ENCODE measurements at places on chromosomes 7 and 10.

DNA sequence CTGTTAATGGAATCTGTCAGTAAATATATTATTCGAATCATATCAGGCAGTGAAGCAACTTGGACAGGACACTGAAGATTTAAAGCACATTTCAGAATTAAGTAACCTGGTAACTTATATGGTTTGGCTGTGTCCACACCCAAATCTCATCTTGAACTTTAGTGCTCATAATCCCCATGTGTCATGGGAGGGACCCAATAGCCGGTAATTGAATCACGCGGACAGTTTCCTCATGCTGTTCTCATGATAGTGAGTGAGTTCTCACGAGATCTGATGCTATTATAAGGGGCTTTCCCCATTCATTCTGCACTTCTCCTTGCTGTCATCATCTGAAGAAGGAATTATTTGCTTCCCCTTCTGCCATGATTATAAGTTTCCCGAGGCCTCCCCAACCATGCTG lies 83.2 kb upstream of the COL1A2 start:
- DNase-seq: no peak

- no peak for DNase-seq
Observed at GRCh38 chr7:30206942-30207341, 72.2 kb downstream of the MTURN start.

DNA sequence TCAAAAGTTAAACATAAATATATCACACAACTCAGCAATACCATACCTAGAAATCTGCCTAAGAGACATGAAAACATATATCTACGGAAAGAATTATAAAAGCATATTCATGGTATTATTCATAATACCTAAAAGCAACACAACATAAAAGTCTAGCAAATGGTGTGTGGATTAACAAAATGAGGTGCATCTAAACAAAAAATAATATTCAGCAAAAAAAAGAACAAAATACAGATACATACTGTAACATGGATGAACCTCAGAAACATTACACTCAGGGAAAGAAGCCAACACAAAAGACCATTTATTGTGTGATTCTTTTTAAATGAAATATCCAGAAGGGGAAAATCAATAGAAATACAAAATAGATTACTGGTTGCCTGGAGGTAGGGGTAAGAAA lies 155.0 kb downstream of the IMMP2L start:
- DNase-seq: no peak

DNA sequence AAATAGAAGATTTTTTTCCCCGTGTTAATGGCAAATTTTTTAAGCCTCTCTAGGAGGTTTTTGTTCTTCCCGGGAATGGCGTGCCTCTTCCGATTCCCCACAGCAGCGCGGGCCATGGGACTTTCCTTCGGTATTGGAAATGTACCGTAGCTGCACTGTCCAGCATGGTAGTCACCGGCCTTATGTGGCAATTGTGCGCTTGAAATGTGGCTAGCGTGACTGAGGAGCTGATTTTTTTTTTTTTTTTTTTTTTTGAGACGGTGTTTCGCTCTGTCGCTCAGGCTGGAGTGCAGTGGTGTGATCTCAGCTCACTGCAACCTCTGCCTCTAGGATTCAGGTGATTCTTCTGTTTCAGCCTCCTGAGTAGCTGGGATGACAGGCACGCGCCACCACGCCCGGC lies 938 bp upstream of the TCTN3 start:
- no peak for DNase-seq

- DNase-seq: no peak
Observed at GRCh38 chr10:65312876-65313275, 1613.0 kb upstream of the LRRTM3 start.

- DNase-seq: no peak
Observed at GRCh38 chr7:25598765-25599164, 370.5 kb upstream of the NPVF start.

DNA sequence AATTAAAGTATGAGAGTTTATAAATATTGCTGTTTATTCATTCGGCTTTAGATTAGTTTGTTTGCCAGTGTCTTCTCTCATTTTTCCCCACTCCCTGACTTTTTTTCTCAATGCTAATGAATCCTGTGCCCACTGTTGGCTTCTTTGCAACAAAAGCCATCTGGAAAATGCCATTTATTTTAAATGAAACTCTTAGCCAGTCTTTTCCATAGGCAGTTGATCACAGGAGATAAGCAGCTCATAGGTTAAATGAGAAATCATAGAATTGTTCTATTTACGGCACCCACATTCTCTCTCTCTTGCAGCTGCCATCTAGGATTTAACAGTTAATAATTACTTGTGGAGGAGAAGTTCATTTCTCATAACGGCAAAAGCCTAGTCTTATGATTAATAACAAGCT lies 249.3 kb upstream of the POM121L12 start:
- DNase-seq: no peak

DNA sequence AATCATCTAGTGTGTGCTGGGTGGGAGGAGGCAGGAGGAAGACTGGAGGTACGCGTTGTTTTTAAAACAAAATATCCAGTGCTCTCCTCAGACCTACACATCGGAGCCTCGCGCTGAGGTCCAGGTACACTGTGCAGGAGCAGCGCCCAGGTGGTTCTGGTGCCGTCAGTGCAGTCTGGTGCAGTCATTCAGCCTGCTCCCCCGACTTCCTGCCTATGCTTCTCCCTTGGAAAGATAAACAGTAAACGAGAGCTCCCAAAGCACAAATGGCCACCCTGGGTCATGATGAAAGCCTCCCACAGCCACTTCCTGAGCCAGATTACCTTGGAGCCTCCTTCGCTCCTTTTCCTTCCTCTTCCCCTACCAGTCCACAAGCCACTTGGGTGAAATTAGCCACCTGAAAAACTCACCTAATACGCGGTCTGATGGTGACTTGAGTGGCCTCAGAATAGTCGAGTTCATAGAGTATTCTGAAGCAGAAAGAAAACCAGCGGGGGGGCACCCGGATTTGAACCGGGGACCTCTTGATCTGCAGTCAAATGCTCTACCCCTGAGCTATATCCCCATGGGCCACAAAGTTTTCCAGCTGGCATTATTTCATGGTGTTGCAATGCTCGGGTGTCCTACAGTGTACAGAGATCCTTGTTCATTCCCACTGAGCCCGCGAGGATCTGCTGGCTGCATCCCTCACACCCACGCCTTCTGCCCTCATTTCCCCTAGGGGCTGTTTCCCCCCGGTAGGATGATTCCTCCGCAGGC lies 82.5 kb downstream of the ZNF467 start:
- no peak for DNase-seq

GRCh38 chr7:138194567-138194966 lies 118.3 kb downstream of the AKR1D1 start:
- DNase-seq: no peak

- no peak for DNase-seq
Observed at GRCh38 chr10:31927565-31927883, 1.1 kb downstream of the ARHGAP12 start.

DNA sequence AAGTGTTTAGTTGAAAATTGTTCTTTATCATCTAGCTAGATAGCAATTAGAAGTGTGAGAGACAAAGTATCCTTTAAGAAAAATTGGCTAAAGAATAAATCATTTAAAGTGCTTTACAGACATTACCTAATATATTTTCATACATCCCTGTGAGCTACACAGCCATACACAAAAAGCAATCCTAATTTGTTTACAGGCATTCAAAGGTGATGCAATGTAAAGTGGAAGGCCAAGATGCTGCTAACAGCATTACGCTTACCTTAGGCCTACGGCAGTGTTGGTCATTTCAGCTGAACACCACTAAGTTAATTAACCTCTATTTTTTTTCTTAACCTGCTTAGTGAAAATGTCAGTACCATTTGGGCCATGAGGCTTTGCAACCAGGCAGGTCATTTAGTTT lies 10.7 kb upstream of the CASD1 start:
- no peak for DNase-seq

DNA sequence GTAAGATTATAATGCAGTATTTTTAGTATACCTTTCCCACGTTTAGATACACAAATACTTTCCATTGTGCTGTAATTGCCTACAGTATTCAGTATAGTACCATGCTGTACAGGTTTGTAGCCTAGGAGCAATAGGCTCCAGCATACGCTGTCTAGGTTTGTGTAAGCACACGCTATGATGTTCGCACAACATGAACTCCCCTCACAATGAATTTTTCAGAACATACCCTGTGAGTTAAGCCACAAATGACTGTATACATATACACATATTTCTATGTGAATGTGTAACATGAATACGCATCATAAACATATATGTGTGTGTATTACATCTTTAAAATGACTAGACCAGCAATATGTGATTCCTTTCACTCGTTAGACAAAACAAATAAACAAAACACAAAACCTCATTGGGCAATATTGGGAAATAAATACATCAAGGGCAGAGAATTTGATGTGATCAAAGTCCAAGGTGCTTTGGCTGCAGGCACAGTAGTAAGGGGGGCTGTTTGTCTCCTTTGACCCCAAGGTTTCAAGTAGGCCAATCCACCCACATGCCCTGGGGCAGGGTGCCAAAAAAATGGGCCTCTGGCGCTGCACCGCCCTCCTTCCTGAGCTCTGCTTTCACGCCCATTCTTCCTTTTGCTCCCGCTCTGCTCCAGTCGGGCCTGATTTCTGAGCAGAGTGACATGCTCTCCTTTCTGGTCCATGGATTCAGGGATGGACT lies 33.9 kb downstream of the CHN2 start:
- DNase-seq: no peak
